Sigmoid colon (tissue), 7 donors: ENCODE measurements at places on chromosomes 4 and X. TPM values are rescaled to one million over a fixed set of nuclear protein-coding genes. Genes with fewer than 3 reads are reported as not detected.
A peak's percentile ranks its signal among the peaks of the same experiment; 100 is the strongest.

DNA sequence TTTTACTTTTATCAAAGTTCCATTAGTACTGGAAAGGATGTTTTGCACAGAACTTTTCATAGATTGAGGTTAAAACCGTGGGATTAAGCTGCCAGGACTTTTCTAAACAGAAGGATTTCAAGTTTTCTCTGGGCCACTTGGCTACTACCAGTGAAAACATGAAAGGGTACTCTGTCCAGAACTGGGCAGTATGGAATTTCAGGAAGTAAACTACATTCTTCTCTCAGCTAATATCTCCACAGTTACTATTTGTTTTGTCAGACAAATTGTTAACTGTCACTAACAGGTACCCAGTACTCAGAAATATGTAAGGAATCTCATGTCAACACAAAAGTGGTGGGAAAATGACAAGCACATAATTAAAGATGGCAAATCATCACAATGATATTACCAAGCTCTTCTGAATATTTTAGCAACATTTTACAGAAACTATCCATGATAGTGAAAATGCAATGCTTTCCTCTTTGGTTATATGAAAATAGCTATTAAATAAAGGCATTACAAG is 454.4 kb downstream of the C4orf33 start:
- no peak for DNase-seq

DNA sequence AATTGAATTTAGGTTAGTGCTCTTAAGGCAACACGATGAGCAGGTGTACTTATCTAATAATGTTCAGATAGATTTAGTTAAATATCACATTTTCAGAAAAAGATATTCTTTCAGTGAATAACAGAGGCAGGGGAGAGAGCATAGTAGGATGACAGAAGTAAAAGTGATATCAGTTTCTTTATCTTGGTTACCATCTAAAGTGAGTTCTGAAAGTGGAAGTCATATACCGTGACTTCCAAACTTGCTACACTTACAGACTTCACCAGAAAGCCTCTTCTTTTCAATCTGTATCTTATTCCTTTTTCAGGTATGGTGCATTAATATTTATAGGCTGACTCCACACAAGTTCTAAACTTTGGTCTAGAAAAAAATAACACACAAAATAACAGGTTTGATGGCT is 124.9 kb downstream of the POU4F2 start:
- DNase-seq = no peak

DNA sequence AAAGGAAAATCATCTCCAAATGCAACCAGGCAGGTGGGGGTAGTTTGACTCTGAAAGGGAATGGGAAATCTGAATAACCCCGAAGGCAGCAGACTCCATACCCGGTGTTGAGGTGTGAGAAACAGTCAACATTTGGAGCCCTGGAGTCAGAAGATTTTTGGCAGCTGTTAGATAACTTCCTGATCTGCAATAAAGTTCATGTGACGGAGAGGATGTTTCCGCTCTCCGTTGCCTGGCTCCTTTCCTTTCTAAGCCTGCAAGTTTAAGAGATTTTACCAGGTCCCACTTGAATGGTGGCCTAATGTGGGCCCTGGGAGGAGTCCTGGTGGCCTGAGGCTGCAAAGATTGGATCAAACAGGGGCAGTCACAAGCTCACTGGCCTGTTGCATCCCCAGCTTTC is 27.7 kb downstream of the HAND2 start:
- no peak for DNase-seq

DNA sequence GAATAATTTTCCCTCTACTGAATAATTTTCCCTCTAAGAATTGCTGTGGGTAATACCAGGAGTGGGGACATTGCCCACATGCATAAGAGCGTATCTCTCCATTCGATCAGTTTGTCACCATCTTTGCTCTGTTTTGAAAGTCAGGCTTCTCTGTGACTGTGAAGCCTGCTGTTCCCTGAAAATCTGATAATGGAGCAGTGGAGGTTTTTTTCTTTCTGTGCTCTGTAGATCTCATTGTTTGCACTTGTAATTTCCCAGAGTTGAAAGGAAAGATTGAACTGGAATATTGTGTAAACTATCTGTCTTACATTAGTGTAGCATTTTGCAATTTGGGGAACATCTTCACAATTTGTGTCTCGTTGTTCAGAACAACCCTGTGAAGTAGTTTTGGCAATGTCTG is 4.3 kb downstream of the ZXDB start:
- no peak for DNase-seq

The RAI2 gene
- 26.0 TPM for total RNA-seq

DNA sequence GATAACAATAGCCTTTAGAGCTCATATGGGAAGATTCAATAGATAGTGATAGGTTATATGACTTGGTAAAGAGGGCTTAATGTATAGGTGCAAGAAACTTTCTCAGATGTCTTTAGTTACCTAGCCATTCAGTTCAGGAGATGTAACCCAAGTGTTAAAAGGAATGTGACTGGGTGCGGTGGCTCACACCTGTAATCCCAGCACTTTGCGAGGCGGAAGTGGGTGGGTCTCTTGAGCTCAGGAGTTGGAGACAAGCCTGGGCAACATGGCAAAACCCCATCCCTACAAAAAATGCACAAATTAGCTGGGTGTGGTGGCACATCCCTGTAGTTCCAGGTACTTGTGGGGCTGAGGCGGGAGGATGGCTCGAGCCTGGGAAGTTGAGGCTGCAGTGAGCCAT is 7.9 kb downstream of the TET2 start:
- DNase-seq = no peak

DNA sequence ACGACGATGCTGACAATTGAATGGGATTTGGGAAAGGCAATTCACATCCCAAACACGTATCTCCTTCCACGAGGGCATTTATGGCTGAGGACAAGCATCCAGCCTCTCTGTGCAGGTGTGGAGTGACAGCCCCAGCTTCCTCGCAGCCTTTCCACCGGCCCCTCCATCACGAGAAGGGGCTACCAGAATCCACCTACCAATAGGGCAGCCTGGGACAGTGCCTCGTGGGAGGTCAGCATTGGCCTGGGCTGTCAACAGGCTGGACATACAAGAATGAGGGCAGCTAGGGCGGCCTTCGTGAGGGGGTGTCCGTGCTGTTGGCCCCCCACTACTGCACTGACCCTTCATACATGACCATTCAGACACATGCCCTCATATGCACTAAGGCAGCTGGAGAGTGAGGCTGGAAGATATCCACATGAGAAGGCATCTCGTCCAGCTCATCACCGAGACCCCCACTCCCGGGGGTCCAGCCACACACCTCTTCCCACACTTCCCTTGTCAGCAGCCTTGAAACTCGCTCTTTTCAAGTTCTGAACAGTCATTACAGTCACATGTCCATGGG is 81.0 kb upstream of the ADRA2C start:
- DNase-seq = peak; percentile 22

DNA sequence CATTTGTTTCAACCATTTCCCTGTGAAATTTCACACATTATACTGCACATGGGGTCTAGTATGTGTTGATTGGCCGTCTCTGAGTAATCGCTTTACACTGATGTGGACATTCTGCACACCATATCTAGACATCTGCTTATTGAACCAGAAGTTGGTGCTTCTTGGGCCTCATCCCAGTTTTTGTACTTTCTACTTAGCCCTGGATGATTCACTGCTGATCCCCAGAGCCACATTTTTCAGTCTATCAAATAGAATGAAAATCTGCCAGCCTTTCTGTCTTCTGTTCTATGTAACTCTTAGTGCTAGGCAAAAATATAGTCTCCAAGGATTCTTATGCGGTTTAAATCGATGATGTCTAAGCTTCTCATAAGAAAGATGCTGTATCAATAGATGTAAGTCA is 40.5 kb upstream of the RELL1 start:
- no peak for DNase-seq

DNA sequence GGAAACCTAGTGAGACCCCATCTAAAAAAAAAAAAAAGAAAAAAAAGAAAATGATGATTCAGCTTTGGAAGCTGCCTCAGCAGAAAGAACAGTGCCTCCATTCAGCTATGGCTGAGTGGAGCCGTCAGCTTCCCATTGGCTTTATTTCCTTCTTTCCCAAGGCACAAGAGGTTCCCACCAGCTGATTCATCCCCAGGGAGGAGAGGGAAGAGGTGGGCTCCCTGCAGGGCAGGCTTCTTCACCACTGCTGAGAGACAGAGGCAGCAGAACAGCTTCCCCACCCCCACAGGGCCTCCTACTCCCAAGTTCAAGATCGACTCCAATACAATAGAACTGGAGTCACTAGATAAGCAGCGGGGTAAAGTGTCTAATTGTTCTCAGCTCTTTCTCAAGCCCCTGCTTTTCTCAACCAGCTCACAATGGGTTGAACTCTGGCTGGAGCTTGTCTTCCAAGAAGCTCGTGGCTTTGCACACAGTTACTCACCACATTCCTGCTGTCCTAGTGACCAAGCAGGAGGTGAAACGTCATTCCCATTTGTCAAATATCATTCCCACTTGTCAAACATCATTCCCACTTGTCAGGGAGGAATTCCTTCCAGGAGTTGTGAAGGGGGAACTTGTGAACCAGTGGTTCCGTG is 47.8 kb downstream of the FHDC1 start:
- DNase-seq = no peak
